ENCODE measurements at places on chromosomes 3 and 15. TPM values are rescaled to one million over a fixed set of nuclear protein-coding genes. Genes with fewer than 3 reads are reported as not detected.

DNA sequence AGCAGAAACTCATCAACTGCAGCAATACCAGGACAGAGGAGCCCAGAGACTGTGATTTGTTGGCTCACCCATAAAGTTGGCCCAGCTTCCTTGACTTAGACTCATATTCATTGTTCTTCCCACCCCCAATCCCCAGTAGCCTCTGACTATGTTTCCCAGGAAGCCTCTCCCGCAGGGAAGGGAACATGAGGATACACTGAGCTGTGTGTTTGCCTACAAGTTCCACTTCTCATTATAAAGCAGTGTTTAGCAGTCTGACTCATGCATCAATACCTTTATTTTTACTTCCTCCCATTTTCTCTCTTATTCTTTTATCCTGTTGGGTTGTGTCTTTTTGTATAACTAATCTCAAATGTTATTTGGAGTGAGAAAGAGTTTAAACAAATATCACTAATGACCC is 111.6 kb upstream of the PHLDB2 start:
- peak; percentile 93 for DNase-seq

DNA sequence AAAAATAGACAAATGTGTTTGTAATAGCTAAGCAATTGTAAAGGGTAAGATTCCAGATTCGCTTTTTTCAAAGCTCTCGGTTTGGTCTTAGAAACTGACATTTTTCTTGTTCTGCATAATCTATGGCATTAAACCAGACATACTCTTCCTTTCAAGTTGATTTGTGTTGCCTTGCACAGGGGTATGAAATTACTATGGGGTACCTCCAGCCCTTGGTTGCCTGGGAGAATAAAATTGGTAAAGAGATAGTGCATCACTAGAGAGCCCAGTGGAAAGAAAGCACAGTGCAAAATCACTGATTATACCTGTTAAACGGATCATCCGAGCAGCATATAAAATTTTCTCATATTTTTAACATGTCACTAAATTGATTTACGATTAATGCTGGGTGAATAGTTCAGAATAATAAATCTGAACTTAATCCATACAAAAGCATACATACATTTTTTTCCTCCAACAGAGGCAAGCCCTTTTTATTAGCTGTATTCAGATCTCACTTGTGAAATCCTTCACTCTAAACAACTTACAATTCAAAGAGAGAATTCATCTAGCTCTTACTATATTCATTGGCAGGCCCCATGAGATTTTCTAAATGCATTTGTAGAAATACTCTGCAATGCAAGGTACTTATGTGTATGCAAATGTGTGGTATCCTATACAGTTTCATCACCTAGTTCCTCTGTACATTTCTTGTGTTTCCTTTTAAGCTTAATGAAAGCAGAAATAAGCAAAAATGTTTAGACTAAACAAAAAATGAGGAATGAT is 224.4 kb downstream of the ROBO1 start:
- no peak for DNase-seq

- DNase-seq, result no peak
Observed at GRCh38 chr3:151183265-151183671, 19.7 kb downstream of the GPR171 start.

- DNase-seq, result no peak
Observed at GRCh38 chr15:62085740-62086139, 19.0 kb downstream of the C2CD4A start.

- no peak for DNase-seq
Observed at GRCh38 chr15:91737151-91737818, 116.2 kb upstream of the SLCO3A1 start.

DNA sequence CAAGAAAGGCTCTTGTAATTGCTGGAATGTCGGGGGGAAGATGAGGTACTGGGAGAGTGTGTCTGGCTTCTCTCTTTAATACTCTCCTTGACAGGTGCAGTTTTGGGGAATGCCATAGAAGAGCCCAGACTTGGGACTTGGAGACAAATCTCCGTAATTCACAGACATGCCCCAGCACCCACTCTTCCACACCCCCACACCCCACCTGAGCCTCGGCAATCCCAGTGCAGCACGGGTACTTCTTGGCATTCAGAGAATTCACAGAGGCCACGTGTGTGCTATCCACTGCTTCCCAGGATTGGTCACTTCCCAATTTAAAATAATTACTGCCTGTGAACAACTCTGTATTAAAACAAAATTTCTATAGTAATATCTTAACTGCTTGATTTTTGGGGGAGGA is 43.9 kb downstream of the TRIM71 start:
- no peak for DNase-seq

DNA sequence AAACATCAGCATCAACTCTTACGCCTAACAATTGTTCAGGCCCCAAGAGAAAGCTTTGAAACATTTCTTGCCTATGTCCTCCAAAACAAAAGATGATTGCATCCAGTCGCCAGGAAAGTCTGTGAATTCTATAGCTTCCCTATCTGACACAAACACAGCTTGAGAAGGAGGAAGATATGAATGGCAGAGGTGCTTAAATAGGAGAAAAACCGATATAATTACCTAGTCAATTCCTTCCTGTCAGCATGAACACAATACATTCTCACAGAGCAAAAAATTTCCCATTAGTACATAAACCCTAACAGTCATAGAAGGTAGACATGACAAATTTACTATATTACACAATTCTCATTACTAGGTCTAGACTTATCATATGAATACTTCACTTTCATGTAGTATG is 326.5 kb downstream of the CGGBP1 start:
- no peak for DNase-seq

GRCh38 chr3:170579646-170580045 is 6.2 kb downstream of the SLC7A14 start:
- DNase-seq, result no peak

DNA sequence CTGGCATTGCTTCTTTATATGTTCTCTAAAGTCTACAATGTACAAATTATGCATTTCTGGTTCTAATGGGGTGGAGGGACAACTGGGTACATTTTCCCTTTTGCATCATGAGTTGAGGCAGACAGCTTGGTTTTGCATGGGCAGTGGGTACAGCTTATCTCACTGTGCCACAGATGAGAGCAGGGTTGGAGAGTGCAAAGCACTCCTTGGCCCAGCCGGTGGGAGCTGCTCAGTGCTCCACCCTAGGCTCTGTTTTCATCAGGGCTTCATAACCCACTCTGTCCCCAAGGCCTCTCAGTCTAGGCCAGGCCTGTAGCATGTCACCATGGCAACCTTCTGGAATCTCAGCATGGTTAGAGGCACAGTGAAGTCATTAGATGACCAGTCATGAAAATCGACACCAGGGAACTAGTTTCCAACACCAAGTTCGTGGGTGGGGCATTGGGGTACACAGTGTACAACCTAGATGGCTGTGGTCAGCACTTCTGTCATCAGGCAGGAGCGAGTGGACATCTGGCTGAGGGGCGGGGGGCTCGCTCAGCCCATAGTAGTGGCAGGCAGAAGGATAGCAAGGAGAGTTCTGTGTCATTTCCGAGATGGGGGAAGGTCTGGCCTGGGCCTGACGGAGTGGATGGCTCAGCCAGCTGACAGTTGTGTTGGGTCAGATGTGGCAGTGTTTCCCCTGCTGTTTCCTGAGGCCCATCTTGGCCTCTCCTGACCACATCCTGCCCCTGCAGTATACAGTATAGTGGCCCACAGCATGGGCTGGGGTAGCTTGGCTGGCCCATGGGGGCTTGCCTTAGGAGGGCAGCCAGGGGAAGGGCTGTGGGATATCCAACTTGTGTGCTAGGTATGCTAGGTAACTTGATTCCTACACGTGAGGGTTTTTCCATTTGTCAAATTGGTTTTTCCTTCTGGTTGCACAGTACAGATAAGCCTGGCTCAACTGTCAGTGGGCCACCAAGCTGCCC is 75.7 kb upstream of the PRR23C start:
- DNase-seq, result no peak

DNA sequence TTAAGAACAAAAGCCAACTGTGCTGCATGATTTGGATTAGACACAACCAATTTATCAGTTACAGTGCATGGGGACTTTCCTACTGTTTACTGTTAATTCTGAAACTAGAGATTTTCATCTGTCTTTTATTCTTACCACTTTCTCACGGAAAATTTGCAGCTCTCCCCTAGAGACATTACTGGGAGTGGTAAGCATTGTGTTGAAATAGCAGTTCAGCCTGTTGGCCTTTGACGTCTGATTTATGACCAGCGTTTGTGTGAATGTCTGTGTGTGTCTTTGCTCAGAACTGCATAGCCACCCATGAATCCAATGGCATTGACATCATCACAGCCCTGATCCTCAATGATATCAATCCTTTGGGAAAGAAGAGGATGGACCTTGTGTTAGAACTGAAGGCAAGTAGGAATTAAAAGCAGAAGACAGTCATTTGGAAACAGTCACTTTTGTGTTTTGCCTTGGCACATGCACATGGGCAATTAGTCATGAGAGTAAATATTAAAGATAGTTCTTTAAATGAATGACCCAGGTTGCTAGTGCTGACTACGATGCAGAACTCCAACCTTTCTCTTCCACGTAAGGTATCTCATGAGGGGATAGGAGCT is 202.2 kb upstream of the BHLHE40 start:
- DNase-seq, result peak; percentile 46

Gene EOMES
- 0.95 TPM for total RNA-seq

Gene ATP8B4
- total RNA-seq, result not detected

Gene CXCR6
- total RNA-seq, result not detected

All from foreskin keratinocyte (primary cell).